ENCODE measurements at places on chromosomes 2 and 18.

DNA sequence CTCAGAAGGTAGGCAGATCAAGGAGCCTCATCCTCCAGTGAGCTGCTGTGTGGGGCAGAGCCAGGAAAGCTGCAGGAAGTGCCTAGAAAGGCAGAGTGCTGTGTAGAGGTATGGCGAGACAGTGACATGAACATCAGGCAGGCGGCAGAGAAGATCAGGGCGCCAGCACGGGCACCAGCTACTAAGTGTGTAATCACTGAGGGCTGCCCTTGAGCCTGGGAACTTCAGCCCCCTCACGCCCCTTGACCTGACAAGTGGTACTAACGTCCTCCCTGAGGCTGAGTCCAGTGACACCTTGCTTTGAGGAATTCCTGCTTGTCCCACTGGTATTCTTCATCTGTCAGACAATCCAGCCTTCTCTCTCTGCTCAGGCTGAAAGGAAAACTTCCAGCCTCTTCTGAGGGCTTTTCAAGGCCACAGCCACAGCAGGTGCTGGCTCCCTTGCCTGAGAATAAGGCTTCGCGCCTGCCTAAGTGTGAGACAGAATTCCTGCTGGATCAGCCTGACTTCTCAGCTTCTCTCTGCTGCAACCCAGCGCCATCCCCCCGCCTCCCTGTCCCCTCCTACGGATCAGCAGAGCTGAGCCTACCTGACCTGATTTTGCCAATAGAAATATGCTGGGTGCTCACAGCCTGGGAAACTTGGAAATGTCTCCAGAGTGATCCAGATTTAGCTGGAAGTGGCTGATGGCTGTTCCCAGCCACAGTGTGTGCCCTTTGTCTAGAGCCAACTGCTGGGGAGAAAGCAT lies 148.0 kb downstream of the SMAD7 start:
- H3K27me3 ChIP-seq: no peaks in the 10 kb centered on the region
- H3K4me3 ChIP-seq: no peak overlapping the region
- H3K27ac ChIP-seq: peak overlapping the region; percentile 91
- H3K36me3 ChIP-seq: no peaks in the 10 kb centered on the region

DNA sequence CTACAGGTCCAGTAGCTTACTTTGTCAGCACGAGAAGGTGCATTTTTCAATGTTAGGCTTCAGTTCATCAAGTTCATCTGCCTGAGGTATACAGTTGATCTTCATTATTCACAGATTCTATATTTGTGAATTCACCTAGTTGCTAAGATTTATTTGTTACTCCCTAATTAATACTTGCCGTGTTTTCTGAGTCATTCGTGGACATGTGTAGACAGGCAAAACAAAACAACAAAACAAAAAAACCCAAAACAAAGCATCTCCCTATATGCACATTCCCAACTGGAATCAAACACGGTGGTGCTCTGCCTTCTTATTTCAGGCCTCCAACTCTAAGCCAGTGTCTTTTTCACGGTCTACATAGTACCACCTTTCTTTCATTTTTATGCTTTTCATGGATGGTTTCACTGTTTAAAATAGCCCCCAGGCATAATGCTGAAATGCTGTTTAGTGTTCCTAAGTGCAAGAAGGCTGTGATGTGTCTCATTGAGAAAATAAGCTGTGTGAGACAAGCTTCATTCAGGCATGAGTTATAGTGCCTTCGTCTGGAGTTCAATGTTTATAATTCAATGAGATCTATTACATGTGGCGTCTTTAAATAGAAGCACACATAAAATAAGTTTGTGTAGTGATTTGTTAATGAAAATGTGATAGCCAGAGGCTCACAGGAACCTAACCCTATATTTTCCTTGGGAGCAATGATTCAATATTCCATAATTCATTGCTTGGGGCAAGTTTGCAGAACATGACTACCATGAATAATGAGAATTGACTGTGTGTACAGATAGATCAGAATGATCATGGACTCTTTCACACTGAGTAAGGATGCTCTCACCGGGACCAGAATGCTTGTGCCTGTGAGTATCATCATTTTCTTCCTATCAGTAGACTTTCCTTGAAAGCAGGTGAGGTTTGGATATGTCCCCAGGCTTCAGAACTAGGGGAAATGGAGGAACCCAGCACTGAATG lies 24.6 kb downstream of the ITGB6 start:
- no peaks in the 10 kb centered on the region for H3K4me1 ChIP-seq
- no peaks in the 10 kb centered on the region for H3K27me3 ChIP-seq
- H3K4me3 ChIP-seq: no peak overlapping the region
- DNase-seq: no peak
- no peak overlapping the region for H3K27ac ChIP-seq

DNA sequence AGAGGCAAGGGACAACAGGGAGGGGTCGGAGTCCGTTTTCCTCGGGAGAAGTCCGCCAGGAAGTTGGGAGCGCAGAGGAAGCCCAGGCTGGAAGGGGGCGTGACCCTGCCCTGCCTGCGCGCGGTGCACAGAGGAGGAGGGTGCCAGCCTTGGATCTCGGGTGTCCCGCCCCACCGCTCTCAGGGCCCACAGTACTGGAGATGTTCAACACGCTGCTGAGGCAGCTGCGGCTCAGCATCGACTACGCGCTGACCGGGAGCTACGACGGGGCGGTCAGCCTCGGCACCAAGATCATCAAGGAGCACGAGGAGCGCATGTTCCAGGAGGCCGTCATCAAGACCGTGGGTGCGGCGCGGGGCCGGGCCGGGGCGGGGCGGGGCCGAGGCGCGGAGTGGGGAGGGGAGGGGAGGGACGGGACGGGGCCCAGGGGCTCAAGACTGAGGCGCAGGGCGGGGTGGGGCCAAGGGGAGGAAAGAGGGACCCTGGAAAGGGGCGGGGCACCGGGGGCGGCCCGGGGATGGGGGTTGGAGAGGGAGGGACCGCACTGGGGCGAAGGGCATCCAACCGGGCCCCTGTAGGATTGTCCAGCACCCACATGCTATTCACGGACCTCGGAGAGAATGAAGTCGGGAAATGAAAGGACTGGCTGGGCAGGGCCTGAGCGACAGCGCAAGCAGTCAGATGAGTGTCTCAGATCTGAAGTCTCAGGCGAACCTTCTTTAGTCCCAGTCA lies 36.6 kb downstream of the POMC start:
- peaks cover 11% of the 10 kb centered on the region for H3K4me1 ChIP-seq
- H3K27me3 ChIP-seq: peaks cover 51% of the 10 kb centered on the region
- DNase-seq: peak; percentile 9
- no peaks in the 10 kb centered on the region for H3K36me3 ChIP-seq

DNA sequence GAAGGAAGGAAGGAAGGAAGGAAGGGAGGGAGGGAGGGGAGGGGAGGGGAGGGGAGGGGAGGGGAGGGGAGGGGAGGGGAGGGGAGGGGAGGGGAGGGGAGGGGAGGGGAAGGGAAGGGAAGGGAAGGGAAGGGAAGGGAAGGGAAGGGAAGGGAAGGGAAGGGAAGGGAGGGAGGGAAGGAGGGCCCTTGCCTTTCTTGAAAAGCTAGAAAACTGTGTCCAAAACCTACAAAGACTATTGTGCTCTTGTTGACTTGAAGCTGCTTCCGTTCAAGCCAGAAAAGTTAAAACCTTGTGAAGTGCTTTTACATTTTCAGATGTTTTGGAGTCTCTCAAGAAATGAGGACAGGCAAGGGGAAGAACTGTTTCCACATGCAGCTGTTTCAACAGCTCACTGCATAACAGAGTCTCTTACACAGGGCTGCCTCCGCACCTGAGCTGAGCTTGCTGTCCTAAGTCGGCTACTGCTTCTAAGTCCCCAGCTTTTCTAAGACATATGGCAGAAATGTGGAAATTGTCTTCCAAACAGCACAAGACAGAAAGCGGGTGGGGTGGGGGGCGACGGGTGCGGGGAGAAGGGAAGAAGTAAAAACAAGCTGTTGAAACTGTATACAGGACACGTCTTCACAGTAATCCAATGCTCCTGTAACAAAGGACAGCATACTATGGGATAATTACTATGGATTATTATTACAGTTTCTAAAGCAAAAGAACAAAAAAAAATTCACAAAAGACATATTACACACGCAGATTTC lies 46.1 kb downstream of the BCL11A start:
- H3K27ac ChIP-seq: no peak overlapping the region
- DNase-seq: no peak
- H3K4me1 ChIP-seq: peaks cover 17% of the 10 kb centered on the region
- H3K27me3 ChIP-seq: peaks cover 1% of the 10 kb centered on the region

All from activated naive CD8-positive, alpha-beta T cell treated with anti-CD3 and anti-CD28 coated beads, Interleukin-2, amount 50 U/mL, for 24 hours (primary cell).